ENCODE measurements at places on chromosomes 6 and 20.

DNA sequence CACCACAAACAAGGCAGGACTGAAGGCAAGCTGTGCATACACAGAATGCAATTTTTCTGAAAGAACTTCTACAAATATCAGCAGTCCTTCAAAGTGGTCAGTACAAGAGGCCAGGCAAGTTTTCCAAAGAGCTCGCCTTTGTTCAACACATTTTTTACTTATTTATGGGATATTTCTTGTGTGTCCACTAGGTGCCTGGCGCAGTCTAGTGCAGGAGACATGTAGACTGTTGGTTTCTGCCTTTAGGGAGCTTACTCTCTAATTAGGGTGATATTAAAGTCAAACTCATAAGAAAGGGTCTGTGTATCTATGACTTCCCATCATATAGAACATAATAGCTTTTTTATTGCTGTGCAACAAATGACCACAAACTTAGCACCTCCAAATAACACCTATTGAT lies 21.2 kb upstream of the VEGFA start:
- DNase-seq, result no peak

GRCh38 chr20:59820204-59821041 lies 113.0 kb downstream of the SYCP2 start:
- DNase-seq, result peak; percentile 87

GRCh38 chr6:139752086-139752485 lies 377.6 kb upstream of the CITED2 start:
- peak; percentile 38 for DNase-seq

GRCh38 chr6:35064290-35064689 lies 76.8 kb downstream of the TCP11 start:
- no peak for DNase-seq

- no peak for DNase-seq
Observed at GRCh38 chr6:149138699-149139294, 178.7 kb upstream of the TAB2 start.

DNA sequence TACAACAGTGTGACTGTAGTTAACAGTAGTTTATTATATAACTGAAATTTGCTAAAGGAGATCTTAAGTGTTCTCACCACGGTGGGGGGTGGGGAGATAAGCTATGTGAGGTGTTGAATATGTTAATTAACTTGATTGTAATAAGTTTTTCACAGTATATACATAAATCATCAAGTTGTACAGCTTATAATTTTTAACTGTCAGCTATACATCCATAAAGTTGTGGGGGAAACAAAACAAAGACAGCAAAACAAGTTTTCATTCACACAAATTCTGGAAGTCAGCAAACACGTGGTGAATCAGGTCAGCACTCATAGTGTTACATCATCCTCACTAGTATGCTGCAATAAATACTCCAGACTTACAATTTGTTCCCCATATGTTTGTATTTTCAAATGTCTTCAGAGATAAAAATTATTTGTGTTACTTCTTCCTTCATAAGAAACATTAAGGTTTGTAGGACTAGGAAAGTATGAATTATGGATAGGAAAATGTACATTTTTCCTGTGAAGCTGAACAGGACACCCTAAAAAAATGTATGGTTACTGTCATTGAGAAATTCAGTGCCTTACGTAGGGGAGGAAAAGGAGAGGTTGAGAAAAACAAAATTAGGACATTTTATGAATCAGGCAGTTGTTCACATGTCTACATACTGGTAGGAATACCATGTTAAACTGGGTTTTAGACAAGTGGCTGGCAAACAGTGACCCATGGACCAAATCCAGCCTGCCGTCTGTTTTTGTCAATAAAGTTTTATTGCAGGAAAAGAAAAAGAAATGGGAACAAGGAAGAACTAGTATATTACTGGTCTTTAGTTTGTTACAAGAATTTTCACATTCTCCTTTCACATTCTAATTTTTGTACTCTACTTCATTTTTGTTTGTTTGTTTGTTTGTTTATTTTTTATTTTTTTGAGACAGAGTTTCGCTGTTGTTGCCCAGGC lies 6.0 kb downstream of the SUMO4 start:
- DNase-seq, result no peak

DNA sequence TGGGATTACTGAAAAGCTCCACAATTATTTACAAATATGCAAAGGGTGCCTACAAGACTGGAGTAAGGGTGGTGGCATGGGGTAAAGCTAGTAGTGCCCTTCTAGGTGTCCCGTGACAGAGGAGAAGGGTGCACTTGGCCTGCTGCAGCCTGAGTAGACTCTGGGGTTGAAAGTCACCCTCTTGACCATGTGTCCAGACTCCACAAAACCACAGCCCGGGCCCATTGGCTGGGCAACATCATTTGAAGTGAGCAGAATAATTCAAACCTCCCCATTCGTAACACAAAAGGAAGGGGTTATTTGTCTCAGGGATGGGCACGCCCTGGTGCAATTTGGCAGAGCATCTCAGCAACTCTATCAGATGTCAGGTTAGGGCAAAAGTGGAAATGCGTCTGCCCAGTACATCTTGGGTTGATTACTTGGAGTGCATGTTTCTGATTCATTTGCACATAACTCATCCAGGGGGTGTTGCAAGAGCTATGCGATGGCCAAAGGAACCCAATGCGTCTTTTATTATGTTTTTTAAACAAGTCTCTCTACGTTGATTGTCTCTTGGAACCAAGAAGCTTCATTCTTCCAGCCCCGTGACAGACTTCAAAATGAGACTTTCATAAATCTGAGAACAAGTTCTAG lies 56.7 kb downstream of the ISM1 start:
- no peak for DNase-seq

DNA sequence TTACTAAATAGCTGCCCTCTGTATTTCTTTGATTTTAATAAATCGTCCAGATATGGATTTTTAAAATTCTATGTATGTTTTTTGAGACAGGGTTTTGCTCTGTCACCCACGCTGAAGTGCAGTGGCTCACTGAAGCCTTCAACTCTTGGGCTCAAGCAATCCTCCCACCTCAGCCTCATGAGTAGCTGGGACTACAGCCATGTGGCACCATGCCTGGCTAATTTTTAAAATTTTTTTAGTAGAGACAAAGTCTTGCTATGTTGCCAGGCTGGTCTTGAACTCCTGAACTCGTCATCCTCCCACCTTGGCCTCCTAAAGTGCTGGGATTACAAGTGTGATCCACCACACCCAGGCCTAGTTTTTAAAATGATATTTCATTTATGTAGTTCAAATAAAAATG lies 47.4 kb upstream of the DDR1 start:
- no peak for DNase-seq

DNA sequence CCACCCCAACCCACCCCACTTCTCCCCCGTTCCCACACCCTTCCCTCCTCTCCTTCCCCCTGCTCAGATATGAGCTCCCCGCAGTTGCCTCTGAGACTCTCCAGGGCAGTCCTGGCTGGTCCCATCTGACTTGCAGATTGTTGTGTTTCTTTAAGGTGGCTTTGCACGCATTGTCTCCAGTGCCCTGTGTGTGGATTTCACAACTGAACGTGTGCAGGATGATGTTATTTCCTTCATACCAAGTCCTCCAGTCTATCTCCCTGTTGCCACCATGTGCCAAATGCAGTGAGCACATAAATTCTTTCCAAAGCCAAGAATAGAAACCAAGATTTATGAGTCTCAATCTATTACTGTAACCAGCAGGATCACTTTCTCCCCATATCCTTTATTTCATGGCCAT lies 79.1 kb downstream of the TMEM242 start:
- DNase-seq, result no peak

- DNase-seq, result no peak
Observed at GRCh38 chr6:38982470-38982869, 66.1 kb upstream of the GLP1R start.

DNA sequence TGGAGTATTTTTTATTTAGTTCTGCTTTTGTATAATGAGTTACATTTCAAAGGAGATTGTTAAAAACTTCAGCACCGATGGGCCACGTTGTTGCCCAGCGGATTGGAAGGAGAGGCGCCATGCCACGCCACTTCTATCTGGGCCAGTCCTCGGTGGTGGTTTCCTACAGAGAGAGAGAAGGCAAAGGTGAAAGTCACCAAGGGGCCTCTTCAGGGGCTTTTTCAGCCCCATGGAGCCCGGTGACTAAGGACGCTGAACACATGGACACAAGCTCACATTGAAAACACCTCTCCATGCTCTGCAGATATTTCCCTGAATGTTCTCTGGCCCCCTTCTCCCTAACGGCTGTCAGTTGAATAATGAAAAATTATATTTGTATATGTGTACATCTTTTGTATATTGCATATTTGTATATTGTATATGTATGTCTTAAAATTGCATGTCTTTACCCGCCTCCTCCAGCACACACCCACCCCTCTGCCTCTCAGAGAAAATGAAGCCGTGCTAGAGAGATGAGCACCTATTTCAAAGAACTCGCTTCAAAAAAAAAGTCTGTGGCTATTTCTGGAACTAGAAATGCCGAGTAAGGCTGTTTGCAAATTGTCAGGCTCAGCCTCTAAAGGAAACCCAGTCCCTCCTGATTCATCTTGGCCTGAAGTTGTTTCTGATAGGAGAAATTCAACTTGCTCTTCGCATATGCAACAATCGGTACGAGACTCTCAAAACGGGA lies 91.9 kb upstream of the CDH4 start:
- no peak for DNase-seq

GRCh38 chr6:85620308-85620707 lies 22.4 kb downstream of the SYNCRIP start:
- no peak for DNase-seq

GRCh38 chr6:151723152-151723551 lies 84.3 kb upstream of the ESR1 start:
- DNase-seq, result no peak

GRCh38 chr6:169362501-169363121 lies 109.0 kb upstream of the THBS2 start:
- DNase-seq, result no peak

GRCh38 chr6:146851837-146852236 lies 253.1 kb downstream of the ADGB start:
- no peak for DNase-seq

DNA sequence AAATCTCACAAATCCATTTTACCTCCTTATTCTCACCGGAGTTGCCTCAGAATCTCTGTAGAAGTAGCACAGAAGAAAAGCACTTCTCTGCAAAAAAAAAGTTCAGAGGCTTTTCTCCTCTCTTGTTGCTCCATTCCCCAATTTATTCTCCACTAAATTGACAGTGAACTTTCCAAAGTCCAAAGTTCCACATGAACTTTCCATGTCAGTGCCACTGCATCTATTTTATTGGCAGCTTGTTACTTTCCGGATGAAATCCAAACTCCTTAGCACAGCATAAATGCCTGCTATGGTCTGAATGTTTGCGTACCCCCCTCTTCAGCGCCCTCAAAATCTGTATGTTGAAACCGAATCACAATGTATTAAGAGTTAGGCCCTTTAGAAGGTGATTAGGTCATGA lies 77.0 kb upstream of the MAP7 start:
- DNase-seq, result no peak

Data from NCI-H1105 (cell line).